ENCODE measurements at places on chromosomes 6 and 20. TPM values are rescaled to one million over a fixed set of nuclear protein-coding genes. Genes with fewer than 3 reads are reported as not detected.

DBNDD2 gene
- 1.3 TPM for total RNA-seq

KCNB1 gene
- total RNA-seq = not detected

SASH1 gene
- 16.5 TPM for total RNA-seq

BCLAF1 gene
- 142 TPM for total RNA-seq

OR2H1 gene
- not detected for total RNA-seq

MMP24 gene
- total RNA-seq = 0.36 TPM

CCDC170 gene
- total RNA-seq = 0.54 TPM

EZR gene
- total RNA-seq = 145 TPM

SSTR4 gene
- total RNA-seq = not detected

IYD gene
- not detected for total RNA-seq

TSPO2 gene
- not detected for total RNA-seq

SALL4 gene
- not detected for total RNA-seq

UNC5CL gene
- total RNA-seq = not detected

F13A1 gene
- not detected for total RNA-seq

MOXD1 gene
- 10.6 TPM for total RNA-seq

LPA gene
- total RNA-seq = not detected

CCM2L gene
- total RNA-seq = not detected

RAB44 gene
- total RNA-seq = not detected

GNMT gene
- not detected for total RNA-seq

OGFRL1 gene
- 14.4 TPM for total RNA-seq

TFAP2D gene
- total RNA-seq = not detected

PAK5 gene
- not detected for total RNA-seq

ITPA gene
- 32.4 TPM for total RNA-seq

TNFRSF6B gene
- total RNA-seq = 1.1 TPM

PSMB9 gene
- total RNA-seq = 9.0 TPM

TBC1D32 gene
- total RNA-seq = 7.2 TPM

CSE1L gene
- total RNA-seq = 114 TPM

MGME1 gene
- total RNA-seq = 8.1 TPM

ZBTB46 gene
- total RNA-seq = 15.3 TPM

BPIFB2 gene
- total RNA-seq = not detected

GSTA3 gene
- not detected for total RNA-seq

FHL5 gene
- not detected for total RNA-seq

OPRL1 gene
- 0.36 TPM for total RNA-seq

ENPP1 gene
- 38.9 TPM for total RNA-seq

TGM3 gene
- total RNA-seq = not detected
